Activated naive CD8-positive, alpha-beta T cell treated with anti-CD3 and anti-CD28 coated beads, Interleukin-2, amount 10 ng/mL, durations not matched to agents 7 days and 5 days (primary cell): ENCODE measurements at places on chromosomes 2 and 18. TPM values are rescaled to one million over a fixed set of nuclear protein-coding genes. Genes with fewer than 3 reads are reported as not detected.

DNA sequence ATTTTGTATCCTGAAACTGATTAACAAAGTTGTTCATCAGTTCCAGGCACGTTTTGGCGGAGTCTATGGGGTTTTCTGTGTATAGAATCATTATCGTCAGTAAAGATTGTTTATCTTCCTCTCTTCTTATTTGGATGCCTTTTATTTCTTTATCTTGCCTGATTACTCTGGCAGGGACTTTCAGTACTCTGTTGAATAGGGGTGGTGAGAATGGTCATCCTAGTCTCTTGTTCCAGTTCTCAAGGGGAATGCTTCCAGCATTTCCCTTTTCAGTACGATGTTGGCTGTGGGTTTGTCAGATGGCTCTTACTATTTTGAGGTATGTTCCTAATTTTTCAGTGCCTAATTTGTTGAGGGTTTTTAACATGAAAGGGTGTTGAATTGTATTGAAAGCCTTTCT, 14.0 kb upstream of the SPDYA start:
- no peak for DNase-seq

GRCh38 chr2:179435000-179435399, 170.4 kb upstream of the SESTD1 start:
- DNase-seq = no peak

GRCh38 chr2:233013027-233013461, at the start of gene NGEF:
Gene NGEF, minus strand, starts transcription at chr2:233013256. Its CDS starts 38,366 bp downstream, at chr2:232974890.
- no peak for DNase-seq

DNA sequence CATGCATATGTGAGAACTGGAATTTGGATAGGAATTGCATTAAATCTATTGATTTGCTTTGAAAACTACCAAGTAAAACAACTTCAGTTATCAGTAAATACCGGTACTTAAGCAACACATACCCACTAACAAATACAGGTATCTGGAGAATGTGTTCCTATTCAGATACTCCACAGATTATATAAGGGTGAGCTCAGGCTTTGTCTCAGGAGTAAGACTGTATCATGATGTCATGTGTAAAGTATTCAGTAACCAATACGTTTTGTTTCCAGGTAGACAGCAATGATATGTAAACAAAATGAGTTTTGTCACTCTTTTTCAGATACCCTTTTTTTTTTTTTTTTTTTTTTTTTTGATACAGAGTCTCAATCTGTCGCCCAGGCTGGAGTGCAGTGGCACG, 74.8 kb downstream of the DSC3 start:
- no peak for DNase-seq

DNA sequence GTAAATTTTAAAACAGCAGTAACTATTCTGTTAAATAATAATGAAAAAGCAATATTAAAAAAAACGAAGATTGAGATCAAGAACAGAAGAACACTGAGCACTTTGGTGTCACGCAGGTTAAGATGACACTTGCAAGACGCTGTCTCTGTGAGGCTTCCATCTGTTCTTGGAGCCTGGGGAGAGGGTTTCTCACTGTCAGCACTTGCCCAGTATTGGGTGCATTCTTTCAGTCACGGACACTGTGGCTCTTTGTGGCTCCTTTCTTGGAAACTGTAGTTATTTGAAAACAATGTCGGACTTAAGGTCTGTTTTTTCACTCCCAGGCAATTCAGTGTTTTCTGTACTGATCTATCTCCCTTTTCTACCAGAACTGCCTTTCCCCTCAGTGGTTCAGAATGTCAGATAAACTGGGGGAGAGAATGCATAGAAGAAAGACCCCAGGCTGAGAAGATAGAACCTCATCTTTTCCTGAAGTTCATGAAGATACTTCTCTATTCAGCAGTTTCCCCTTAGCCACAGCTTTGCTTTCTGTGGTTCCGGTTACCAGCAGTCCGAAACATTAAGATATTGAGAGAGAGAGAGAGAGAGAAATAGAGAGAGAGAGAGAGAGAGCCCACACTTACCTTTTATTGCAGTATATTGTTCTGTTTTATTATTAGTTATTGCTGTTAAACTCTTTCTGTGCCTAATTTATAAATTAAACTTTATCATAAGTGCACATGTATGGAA, 283.3 kb downstream of the DCDC2C start:
- DNase-seq = no peak

IMMT gene
- total RNA-seq = 122 TPM

PLEKHH2 gene
- 1.2 TPM for total RNA-seq

CTLA4 gene
- 7.6 TPM for total RNA-seq

DNA sequence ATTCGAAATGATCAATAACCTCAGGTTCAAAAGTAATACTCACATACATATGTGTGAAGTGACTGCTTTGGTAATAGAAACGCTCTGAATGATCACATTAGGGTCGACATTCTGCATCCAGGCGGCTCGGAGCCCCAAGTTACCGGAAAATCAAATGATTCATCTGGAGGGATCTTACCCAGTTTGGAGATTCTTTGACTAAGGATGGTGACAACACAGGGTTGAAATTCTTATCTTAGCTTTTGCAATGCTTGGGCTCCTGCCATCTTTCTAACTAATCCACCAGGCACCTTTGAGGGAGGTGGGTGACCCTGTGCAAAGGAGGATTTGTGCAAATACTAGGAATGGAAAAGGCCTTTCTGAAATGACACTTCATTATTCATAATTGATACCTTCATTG, 10.8 kb downstream of the GBX2 start:
- DNase-seq = no peak

NEU2 gene
- total RNA-seq = not detected

- DNase-seq = no peak
These were observed 1.5 kb downstream of the ROCK1 start for GRCh38 chr18:21109936-21110712.

EFR3B gene
- 0.11 TPM for total RNA-seq

ARHGEF4 gene
- 3.7 TPM for total RNA-seq

DNA sequence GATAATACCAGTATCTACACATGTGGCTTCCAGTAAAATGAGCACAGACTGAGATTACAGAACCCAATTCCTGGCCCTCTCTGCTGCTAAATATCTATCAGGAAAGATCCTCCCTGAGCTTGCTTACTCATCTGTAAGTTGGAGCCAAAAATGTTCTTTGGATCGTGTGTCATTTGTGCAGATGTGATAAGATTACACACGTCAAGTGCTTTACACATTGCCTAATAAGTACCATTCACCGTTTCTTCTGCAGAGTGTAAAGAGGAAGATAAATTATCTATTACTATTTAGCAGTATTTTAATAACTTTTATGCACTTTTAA, 23.2 kb upstream of the SLC20A1 start:
- DNase-seq = no peak

TIGD1 gene
- 12.8 TPM for total RNA-seq

DNA sequence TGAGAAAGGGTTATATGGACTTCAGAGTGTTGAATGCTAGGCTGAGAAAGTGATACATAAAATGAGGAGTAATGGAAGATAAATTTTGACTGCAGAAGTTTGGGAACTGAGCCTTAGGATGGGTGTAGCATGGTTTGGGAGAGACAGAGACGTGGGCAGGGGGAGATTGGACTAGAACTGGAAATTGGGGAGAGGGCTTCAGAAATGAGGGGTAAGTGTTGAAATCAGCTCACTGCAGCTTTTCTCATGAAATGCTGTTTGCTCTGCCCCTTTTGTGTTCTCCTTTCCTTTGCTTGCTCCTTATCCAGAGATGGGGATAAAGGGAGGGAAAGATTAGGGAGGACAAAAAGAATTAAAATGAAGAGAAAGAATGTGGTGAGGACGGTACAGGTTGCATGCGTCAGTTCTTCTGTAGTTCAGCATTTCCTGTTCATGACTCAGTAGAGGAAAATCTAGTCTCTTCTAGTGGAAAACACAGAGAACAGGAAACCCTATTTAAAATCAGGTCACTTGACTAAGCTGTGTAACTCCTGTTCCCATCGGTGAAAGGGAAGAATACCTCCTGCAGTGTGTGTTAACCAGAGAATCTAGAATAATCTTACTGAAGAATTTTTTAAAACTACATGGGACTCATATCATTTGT, 105.6 kb downstream of the CRIM1 start:
- no peak for DNase-seq

DYNAP gene
- not detected for total RNA-seq

GRCh38 chr2:129827311-129828090, 152.0 kb upstream of the RAB6C start:
- DNase-seq = no peak

DNA sequence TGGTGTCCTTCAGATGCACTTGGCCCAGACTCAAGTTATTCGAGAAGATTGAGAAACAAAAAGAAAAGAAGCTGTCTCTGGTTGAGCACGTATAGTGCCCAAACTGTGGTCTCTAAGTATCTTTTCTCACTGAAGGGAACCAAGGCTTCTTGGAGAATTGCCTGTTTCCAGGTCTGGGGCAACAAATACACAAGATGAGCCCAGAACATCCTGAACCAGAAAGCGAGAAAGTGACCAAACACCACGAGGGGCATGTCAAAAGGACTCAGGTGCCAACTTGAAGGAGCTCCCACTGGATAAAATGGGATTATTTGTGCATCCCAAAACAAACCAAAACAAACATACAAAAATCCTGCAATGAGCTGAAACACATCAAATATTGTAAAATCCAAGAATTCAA, 13.6 kb upstream of the ATOH8 start:
- no peak for DNase-seq

DNA sequence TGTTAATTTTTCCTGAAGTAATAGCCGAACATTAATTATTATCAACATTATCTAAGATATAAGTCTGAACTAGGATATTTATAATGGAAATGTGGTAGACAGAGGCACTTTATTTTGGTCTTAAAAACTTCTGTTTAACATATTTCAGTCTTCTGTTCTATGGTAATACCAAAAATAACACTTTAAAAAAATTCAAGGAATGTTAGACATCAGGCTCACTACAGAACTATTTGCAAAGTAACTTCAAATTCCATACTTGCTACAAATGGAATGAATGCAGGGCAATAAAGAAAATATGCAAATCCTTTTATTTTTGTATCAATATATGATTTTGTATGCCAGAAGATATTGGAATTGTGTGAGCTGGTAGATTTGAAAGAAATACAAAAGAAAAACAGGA, 345.5 kb upstream of the DSEL start:
- no peak for DNase-seq

ACTR1B gene
- total RNA-seq = 98.7 TPM

OSBPL1A gene
- 1.0 TPM for total RNA-seq

DNA sequence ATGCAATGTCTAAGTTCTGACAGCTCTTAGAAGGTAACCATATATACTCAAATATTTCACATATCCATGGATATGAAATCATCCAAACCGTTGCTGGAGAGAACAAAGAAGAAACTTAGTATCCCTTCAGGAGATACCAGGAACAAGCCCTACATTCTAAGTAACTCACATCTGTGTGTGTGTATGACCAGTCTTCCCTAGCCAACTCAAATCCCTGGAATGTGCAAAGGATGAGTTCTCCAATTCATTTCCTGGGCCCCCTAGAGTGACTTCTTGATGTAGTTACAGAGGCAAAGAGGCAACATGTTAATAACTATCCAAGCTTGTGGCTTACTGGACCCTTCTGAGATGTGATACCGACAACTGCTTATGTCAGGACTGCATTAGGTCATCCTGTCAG, 20.1 kb downstream of the TPGS2 start:
- DNase-seq = no peak

- DNase-seq = no peak
These were observed 123.8 kb downstream of the CAPN13 start for GRCh38 chr2:30683236-30683956.

KCNS3 gene
- not detected for total RNA-seq

MC4R gene
- total RNA-seq = not detected

DNA sequence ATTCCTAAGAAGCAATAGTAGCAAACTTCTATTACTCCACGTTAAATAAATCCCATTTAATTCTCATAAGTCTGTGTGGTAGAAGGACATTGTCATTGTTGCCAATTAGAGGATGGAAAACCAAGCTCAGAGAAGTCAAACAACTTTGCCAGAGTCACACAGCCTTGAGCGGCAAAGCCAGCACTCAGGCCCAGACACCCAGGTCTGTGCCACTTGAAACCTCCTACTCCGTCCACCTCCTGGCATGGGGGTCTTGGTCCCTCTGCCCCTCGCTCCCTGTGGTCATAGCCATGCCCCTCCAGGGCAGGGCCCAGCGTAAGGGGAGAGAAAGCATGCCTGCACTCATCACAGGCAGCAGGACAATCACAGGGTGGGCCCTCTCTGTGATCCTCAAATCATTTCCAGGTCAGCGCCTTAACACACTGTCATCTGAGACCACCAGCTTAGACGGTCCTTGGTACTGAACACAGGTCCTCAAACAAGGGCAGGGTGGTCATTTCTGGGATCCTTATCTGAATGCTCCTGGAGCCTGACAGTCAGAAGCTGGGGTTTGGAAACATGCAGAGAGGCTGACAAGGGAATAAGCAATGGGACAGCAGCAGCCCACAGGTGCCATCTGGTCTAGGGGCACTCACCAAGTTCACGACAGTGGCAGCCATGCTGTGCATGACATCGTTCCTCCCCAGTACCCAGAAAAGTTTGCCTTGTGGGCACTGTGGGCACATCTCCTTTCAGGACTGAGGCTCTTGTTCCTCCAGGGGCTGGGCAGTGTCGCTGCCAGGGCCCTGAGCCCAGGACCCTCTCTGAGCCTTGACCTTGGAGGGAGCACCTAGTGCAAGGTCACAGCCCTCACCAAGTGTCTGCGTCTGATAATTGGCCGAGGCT, 38.2 kb downstream of the FAM178B start:
- DNase-seq = no peak

GRCh38 chr2:10132043-10132575, 9.6 kb downstream of the RRM2 start:
- no peak for DNase-seq

DNA sequence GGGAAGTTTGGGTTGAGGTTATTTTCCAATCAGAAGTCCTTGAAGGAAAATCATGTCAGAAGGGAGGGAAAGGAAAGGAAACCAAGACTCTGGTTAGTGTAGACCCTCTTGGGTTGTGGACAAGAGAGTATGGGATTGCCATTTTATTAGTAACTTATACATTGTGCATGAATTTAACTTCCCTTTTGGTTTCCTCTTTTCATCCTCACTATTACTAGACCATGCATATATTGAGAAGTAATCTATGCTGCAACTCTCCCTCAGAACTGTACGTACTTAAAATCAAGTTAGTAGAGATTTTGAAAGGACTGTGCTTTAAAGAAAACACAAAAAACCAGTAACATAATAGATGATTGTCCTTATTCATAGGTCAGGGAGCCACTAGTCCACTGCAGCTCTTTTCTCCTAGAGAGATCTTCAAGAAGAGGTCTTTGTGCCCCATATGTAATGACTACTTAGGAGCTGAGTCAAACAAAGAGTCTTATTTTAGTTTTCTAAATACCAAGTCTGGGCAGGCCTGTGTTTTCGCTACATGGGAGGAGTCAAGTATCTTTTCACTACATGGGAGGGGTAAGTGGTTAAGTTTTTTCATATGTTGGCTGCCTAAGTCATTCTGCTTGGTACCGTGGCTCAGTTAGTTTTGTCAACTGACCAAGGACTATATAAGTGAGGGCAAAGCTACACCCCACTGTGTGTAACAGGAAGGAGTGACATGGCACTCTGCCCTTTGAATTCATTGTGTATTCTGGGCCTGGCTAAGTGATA, 25.2 kb upstream of the FAM117B start:
- DNase-seq = no peak
